Stimulated activated CD4-positive, alpha-beta T cell treated with anti-CD3 and anti-CD28 coated beads, Interleukin-1b, Interleukin-23, amount 100 ng/mL, for 1 hour (primary cell): ENCODE measurements at places on chromosomes 11 and 22.

DNA sequence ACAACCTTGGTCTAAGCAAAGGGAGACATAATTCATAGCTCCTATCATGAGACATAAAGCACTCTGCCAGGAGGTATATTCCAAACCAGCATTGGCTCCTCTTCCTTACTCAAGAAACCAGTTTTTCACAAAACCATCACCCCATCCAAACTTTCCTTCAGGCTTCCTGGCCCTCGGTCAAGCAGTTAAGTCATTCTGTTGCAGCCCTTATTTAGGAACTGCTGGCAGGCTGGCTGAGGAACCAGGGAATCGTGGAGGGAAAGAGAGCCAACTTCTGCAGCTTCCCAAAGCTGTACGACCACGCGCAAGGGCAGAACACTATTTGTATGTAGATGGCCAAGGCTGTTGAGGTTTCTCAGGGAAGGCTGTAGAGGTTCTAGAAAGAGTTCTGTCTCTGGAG lies 680 bp downstream of the IFT46 start:
- no peak for DNase-seq

- no peak for DNase-seq
Observed at GRCh38 chr11:66843776-66844495, 695 bp downstream of the RCE1 start.

- no peak for DNase-seq
Observed at GRCh38 chr11:120746836-120747609, 235.5 kb downstream of the GRIK4 start.

GRCh38 chr11:7690648-7691047 lies 15.6 kb downstream of the OVCH2 start:
- no peak for DNase-seq

GRCh38 chr11:112481893-112482292 lies 221.2 kb upstream of the PLET1 start:
- DNase-seq, result no peak

- no peak for DNase-seq
Observed at GRCh38 chr22:17980638-17981051, 43.7 kb downstream of the MICAL3 start.

- no peak for DNase-seq
Observed at GRCh38 chr11:129705341-129705740, 110.3 kb upstream of the TMEM45B start.

GRCh38 chr11:119626871-119627270 lies 102.1 kb downstream of the NECTIN1 start:
- DNase-seq, result no peak

DNA sequence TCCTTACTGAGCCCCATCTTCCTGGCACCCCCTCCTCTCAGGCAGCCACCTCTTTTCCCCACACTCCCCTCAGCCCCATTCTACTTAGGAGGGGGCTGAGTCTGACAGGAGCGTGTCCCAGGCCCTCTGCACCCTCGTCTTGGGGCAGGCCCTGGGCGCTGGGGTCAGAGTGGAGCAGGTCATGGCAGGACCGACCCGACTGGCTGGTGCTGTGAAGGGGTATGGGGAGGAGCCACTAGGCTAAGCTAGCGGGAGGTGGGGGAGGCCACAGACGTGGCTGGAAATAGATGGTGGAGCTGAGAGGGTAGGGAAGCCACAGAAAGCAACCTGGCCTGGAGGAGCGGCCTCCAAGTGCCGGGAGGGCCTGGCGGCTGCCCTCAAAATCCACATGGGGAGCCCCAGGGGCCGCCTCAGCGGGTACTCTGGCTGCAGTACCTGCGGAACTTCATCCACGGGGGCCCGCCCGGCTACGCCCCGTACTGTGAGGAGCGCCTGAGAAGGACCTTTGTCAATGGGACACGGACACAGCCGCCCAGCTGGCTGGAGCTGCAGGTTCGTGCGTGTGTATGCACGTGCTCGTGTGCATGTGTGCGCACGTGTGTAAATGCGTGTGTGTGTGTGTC lies 61.7 kb downstream of the MYO7A start:
- DNase-seq, result no peak

DNA sequence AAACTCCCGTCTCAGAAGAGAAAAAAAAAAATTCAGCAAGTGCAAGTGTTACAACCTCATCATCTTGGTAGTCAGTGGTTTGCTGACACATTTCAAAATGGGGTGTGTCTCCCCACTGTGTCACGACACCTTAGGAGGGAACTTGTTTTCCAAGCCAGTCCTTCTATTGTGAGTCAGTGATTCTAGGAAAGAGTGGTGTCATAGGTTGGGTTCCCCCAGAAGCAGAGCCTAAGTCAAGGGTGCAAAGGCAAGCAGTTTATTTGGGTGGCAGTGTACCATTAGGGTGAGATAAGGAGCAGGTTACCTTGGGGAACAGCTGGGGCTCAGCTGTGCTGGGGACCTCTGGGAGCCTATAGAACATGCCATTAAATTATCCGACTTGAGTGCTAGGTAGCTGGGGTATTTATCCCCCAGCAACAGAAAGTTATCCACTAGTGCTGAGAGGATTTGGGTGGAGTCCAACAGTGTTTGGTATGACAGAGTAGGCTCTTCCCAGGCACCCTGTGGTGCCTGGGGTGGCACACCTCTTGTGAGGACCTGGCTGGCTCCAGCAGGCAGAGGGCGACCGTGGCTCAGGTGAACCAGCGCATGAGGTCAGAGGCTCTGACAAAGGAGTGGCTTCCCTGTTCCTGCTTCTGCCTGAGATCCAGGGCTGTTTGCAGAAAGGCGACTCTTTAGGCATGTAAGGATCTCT lies 41.7 kb downstream of the KIAA1671 start:
- DNase-seq, result no peak

DNA sequence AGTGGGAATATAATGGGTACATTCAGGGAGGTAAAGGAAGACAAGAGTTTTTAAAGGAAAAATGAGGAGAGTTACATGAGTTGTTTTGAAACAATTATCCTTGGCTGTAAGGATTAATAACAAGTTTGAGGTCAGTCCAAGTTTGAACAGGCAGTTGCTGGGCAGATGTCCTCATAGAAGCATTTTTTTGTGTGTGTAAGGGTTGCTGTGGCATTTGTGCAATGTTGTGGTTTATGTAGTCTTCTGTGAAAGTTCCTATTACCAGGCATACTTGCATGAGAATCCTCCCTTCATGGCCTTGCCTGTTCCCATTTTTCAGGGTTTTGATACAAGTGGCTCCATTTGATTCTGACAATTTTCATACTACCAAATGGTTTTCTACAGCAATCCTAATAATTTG lies 400.2 kb downstream of the KCNA4 start:
- DNase-seq, result no peak

GRCh38 chr11:22449441-22449840 lies 111.3 kb downstream of the SLC17A6 start:
- no peak for DNase-seq

DNA sequence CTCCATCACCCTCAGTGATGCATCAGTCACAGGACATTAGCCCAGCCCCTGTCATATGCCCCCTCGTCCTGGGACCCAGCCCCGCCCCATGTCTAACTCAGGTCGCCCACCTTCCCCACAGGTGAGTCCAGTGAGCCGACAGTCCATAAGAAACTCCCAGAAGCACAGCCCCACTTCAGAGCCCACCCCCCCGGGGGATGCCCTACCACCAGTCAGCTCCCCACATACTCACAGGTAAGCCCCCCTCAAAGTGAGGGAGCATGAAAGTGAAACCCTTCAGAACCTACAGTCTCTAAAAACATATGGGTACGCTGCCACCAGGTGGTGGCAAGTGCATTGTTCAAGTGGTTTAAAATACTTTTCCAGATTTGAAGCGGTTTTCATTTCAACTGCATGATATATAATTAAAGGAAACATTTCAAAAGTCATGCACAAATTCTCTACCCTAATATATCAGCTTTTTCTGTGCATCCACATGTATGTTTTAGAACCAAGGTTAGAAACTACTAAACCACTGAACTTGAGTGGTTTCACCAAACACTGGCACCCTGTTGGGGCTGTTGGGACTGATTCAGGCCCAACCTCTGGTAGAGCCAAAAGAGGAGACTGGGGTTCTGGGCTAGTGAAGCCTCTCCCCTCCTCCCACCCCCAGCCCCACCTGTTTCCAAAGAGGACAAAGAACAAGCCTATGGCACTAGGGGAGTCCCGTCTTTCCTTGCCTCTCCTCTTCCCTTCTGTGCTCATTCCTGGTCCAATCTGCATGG lies 17.3 kb downstream of the EPS8L2 start:
- no peak for DNase-seq

DNA sequence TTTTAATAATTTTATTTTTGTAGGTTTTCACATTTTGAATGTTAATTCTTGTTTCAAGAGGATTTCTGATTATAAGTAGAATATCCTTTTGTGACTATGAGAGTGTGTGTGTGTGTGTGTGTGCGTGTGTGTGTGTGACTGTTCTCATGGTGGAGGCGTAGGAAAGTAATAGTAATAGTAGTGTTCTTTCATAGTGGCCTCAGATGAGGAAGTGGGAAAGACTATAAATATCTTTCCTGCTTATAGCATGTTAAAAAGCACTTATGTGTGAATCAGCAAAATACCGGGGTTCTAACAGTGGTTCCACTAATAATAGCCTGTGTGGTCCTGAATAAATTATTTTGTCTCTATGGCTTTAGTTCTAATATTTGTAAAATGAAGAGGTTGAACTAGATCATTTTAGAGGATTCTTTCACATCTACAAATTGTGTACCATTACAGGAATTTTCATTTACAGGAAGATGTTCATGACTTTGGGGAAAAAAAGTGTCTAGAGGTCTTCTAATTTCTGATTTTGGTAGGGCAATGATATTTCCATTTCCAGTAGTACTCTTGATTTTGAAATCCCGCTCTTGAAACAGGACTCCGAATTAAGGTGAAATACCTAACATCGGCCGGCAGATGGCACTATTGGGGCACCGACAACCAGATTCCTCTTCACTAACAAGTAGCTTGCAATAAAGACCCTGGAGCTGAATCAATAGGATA lies 29.9 kb upstream of the OR10G7 start:
- DNase-seq, result peak; percentile 37

DNA sequence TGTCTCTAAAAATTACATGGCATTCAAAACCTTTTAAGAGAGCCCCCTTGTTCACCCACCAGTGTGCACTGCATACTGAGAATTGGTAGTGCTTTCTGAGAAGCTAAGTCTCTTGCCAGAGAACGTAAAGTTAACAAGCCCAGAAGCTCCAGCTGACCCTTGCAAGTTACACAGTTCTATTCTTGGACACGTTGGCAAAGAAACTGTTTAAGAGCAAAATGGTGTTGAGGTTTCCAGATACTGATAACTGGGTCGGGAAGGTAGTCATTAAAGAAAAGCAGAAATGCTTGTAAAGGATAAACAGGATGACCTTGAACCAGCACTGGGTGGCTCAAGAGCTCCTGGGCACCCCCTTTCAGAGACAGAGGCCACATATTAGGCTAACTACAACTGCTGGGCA lies 284.8 kb downstream of the CADM1 start:
- DNase-seq, result no peak

- DNase-seq, result no peak
Observed at GRCh38 chr22:22865311-22866072, 22.1 kb upstream of the IGLL5 start.

DNA sequence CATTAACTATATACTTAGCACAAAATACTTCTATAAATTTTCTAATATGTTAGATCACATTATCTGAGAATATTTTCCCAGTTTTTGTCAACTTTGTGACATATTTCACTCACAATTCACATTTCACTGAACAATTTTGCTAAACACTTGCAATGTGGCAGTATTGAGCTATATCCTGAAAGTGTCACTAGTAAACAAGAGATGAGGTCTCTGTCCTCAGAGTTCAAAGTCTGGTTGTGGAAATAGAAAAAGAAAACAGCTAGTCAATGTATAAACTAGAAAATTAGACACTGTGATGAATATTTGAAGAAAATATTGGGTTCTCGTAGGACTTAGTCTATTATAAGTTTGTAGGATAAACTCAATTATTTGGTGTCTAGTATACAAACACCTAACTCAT lies 87.4 kb upstream of the CHORDC1 start:
- no peak for DNase-seq
